Left lung (tissue), 14 donors: ENCODE measurements at places on chromosomes 4 and X. TPM values are rescaled to one million over a fixed set of nuclear protein-coding genes. Genes with fewer than 3 reads are reported as not detected.

DNA sequence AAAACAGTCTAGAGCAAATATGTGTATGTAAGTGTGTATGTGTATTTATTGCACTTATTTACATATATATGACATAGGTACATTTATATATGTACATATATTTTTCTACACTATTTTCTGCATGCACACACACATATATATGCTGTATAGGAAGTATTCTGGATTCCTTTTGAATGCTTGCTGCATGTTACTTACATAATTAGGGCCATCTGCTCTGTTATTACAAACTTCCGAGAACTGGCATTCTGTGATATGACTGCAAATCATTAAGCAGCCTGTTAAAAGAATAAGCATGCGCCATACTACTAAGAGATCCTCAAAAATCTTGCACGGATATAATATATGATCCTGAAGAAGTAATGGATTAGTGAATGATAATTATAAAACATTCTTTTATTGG, 1157.6 kb upstream of the TENM3 start:
- no peak for DNase-seq

DNA sequence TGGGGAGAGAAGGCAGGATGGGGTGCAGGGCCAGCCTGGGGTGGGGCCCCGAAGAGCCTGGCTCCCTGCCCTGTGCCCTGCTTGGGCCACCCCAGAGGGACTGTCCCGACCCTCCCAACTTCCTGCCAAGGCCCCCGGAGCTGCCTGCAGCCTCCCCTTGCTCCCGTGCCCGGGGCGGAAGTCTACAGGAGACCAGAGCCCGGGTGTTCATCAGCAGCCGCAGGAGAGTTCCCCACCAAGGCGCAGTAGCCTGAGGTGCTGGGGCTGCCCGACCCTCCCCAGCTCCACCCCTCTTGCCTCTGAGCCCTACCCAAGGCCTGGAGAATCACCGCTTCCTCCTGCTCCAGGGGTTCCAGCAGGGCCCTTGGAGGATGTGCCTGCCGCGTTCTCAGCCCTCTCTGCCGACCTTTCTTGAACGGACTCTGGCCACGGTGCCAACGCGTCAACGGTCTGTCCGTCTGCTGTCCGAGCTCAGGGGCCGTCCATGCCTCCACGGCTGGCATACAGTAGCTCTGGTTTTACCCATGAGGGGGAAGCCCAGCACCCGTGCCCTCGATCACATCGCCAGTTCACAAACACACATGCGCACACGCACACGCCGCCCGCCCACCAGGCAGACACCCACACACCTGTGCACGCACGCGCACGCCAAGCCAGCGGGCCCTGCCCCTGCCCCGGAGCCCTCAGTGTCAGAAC, 36.0 kb upstream of the SPON2 start:
- DNase-seq = no peak

GRCh38 chr4:57243076-57243475, 132.9 kb upstream of the IGFBP7 start:
- no peak for DNase-seq

GRCh38 chrX:123731987-123732669, 724 bp downstream of the THOC2 start:
- DNase-seq = no peak

DNA sequence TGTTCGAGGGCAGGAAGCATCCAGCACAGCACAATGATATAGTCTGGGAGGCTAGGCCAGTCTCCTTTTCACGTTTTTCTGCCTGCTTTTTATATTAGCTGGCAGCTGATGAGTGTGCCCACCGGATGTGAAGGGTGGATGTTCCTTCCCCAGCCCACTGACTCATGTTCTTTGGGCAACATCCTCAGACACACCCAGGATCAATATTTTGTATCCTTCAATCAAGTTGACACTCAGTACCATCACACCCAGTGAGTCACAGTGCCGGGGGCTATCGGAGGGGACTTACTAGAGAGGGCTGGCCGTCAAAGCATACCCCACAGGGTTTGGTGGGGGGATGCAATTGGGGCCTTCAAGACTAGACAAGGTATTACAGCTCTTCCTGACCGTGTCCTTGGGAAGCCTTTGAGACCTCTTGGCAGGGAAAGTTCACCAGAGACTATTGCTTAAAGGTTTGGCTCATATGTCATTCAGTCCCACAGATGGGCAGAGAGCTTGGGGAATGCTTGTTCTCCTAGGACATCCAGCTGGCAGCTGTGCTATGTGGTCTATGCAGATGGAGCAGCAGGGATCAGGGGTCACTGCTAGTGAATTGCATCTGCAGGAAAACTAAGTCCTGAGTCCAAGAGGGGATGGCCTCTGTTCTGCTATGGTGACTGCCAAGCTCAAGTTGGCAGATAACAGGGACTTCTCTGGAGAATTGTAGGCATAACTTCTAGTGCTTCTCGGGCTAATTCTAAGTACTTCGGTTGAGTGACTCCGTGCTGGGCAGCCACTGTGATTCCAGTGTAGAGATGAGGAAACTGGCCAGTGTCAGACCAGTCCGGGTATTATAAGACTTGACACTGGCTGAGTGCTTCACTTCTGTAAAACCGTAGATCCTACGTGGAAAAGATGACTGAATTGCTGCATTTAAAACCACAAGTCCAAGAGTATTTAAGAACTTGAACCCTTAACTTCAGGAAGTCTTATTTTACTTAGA, 12.9 kb upstream of the WDR1 start:
- no peak for DNase-seq

- DNase-seq = no peak
These were observed 70.9 kb downstream of the INTS12 start for GRCh38 chr4:105637408-105638176.

GRCh38 chrX:110280954-110281353, 36.9 kb downstream of the AMMECR1 start:
- DNase-seq = peak; percentile 20

- no peak for DNase-seq
These were observed 404.8 kb downstream of the TLL1 start for GRCh38 chr4:166277853-166278252.

The DUSP21 gene
- total RNA-seq = not detected

The FGG gene
- total RNA-seq = 11.2 TPM

The ATP7A gene
- total RNA-seq = 16.2 TPM
